CD4-positive, alpha-beta T cell treated with Interleukin-15 for 1 hour (primary cell): ENCODE measurements at places on chromosomes 12 and 14.
A peak's percentile ranks its signal among the peaks of the same experiment; 100 is the strongest.

GRCh38 chr12:77349689-77350370, 284.5 kb upstream of the E2F7 start:
- DNase-seq = no peak

DNA sequence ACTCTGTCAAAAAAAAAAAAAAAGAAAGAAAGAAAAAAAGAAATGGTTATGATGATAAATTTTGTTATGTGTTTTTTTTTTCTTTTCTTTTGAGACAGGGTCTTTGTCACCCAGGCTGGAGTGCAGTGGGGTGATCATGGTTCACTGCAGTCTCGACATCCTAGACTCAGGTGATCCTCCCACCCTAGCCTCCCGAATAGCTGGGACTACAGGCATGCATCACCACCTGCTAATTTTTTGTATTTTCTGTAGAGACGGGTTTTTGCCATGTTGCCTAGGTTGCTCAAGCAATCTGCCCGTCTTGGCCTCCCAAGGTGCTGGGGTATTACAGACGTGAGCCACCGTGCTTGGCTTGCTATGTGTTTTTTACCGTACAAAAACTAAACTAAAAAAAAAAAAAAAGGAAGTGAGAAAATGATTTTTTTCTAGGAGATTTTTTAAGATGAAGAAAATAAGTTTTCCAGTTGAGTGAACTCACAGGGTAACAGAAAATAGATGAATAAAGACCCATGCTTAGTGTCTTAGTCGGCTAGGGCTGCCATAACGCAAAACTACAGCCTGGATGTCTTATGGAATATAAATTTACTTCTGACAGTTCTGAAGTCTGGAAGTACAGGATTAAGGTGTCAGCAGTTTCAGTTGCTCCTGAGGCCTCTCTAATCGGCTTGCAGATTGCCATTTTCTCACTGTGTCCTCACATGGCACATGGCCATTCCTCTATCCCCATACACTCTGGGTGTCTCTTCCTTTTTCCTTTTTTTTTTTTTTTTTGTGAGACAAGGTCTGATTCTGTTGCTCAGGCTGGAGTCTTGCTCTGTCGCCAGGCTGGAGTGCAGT, 13.2 kb upstream of the APOF start:
- DNase-seq = peak; percentile 54

- no peak for DNase-seq
Measured at GRCh38 chr12:20486233-20486632, 117.9 kb downstream of the PDE3A start.

DNA sequence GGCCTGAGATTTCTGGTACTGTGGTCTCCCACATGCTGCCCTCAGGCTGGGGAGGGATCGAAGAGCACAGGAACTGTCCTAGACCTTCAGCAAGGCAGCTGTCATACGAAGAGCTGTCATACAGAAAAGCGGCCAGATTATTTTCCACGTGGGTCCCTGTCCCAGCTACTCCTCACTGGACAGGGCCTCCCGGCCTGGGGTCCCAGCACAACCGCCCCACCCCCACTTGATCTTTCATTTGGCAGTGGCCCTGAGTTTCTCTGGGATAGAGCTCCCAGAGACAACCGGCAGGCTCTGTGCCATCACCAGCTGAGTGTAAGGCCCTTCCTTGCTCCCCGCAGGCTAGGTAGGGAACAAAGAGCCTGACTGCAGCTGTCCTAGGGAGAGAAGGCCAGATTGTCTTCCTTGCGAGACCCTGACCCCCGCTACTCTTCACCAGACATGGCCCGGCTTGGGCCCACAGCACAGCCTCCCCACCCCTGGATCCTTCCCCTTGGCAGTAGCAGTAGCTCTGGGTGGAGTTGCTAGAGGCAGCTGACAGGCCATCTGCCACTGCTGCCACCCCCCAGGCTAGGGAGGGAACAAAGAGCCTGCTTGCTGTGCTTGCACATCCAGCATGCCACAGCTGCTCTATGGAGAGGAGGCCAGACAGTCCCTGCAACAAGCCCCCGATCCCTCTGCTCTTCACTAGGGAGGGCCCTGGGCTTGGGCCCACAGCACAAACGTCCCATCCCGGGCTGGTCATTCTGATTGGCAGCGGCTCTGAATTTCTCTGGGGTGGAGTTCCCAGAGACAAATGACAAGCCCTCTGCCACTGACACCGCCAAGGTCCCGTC, 3.1 kb upstream of the OR4N2 start:
- no peak for DNase-seq

DNA sequence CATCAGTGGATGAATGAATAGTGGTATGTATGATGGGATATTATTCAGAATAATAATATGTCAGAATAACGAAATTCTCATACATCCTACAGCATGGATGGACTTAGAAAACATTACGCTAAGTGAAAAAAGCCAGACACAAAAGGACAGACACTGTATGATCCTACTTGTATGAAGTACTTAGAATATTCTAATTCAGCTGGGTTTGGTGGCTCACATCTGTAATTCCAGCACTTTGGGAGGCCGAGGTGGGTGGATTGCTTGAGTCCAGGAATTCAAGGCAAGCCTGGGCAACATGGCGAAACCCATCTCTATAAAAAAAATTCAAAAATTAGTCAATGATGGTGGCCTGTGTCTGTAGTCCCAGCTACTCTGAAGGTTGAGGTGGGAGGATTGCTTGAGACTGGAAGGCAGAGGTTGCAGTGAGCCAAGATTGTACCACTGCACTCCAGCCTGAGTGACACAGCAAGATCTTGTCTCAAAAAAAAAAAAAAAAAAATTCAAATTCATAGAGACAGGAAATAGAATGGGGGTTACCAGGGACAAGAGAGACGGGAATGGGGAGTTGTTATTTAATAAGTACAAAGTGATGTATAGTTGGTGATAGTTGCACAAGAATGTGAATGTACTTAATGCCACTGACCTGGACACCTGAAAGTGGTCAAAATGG, 132.3 kb downstream of the CHST11 start:
- DNase-seq = no peak

DNA sequence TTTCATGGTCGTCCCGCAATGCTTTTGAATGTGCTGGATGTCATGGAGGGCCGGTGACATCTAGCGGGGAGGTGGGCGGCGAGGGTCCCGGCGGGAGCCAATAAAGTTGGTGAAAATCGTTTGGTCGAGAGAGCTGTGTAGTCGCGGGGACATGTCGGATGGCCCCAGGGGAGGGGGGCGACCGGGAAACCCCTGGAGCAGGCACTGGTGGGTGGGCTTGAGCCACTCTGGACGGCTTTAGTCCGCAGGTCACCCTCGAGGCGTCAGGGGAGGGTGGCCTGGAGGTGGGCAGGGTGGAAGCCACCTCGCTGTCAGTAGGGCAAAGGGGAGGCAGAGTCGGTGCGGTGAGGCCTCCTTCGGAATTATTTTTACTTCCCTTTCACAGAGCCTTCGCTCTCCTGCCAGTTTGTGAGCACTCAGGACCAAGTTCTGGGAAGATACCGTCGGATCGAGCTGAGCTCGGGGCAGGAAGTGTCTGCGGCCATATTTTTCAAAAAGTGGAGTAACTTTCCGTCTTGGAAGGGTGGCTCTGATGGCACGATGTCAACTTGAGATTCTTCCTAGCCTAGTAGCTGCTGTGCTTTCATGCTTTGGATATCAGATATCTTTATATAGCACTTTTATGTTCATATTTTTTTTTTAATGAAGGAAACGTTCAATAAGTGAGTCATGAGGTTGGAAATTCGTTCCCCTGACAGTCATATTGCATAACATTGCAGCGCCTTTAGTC, 28.2 kb downstream of the WBP11 start:
- DNase-seq = peak; percentile 22

- DNase-seq = no peak
Measured at GRCh38 chr12:123040106-123040505, 59.6 kb downstream of the ARL6IP4 start.

GRCh38 chr12:25121916-25122315, 73.0 kb downstream of the DNAI7 start:
- DNase-seq = no peak

DNA sequence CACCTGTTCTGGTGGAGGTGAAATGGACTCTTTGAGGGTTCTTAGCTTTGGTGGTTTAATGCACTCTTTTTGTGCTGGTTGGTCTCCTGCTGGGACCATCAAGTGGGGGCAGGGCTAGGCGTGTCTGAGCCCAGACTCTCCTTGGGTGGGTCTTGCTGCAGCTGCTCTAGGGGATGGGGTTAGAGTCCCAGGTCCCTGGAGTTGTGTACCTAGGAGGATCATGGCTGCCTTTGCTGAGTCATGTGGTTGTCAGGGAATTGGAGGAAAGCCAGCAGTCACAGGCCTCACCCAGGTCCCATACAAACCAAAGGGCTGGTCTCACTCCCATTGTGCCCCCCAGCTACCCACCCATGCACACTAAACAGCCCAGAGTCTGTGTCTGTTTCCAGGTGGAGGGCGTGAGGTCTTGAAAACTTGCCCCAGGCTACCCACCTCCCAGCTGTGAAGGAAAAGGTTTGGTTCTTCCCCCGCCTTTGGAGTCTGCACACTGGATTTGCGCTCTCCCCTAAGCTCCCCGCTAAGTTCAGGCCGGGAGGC, 387.7 kb downstream of the TMTC2 start:
- no peak for DNase-seq

- no peak for DNase-seq
Measured at GRCh38 chr12:43309959-43310358, 242.0 kb downstream of the ADAMTS20 start.

DNA sequence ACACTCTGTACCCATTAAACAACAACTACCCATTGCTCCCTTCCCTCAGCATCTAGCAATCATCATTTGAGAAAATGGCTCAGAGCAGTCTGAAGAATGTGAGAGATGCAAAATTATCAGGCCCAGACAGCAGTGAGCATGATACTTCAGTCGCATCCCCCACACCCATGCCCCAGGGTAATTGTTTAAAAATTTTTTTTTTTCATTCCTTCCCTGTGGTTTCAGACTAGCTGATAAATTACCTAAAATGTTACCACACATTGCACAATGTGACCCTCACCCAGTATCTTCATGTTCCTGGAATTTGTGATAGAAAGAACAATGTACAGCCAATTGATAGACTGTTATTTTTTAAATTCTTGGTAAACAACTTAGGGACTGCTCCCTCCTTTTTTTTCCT, 11.3 kb upstream of the USP15 start:
- DNase-seq = no peak

GRCh38 chr12:52338241-52338960, 17.2 kb upstream of the KRT83 start:
- no peak for DNase-seq

DNA sequence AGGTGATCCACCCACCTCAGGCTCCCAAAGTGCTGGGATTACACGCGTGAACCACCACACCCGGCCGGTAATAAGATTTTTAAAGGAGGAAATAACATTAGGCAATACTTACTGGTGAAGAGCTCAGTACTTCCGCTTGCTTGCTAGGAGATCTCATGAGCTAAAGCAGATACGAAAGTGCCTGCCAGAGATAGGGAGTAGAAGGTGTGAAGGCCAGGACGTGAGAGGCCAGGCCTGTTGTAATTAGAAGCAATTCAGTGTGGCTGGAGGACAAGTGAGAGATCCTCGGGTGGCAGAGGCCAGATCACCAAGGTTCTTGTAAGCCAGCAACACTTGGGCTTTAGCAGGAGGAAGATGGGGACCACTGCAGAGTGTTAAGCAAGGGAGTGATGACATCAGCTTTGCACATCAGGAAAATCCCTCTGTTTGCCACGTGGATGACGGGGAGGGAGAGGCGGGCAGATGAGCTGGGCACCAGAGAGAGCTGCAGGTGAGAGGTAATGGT, 7.6 kb downstream of the TECPR2 start:
- peak; percentile 42 for DNase-seq

GRCh38 chr12:29207120-29207519, 58.0 kb downstream of the FAR2 start:
- DNase-seq = no peak

- no peak for DNase-seq
Measured at GRCh38 chr12:27031531-27031930, 9.2 kb downstream of the MED21 start.

DNA sequence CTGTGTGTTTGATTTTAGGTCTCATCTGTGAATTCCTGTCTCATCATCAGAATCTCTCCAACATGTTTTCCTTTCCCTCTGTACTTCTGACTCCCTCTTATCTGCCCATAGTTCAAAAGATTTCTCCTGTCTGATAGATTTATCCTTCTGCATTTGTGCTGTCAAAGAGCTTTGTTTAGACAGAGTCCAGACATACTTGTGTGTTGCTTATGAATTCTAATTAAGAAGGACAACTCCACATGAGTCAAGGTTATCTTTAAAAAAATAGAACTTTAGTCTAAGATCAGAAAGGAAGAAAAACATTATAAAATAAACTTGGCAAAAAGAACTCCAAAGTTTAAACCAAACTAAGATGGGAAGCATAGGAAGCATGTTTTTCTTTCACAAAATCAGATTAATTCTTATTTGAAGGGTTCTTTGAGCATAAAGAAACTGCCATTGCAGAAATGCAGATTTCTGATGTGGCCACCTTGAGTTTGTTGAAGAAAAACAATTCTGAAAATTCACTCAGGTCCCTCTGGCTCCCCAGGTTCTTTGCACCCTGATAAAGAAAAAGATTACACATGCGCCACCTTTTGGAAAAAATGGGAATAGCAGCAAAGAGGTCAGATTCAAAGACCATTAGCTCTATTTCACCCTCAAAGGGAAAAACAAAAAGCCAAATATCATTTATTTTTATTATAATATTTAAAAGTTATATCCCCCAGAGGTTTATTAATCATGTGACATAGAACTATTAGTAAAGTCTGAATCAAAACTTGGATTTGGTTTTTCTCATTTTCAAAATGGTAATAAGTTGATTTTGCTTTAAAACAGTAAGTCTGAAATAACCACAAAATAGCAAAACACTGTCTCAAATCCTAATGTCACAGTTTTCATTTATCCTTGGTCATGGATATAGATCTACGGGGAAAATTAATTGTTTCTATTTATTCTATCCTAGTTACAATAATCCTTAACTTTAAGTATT, 143.7 kb upstream of the DCN start:
- no peak for DNase-seq

- no peak for DNase-seq
Measured at GRCh38 chr14:75866970-75867369, 114.8 kb downstream of the TGFB3 start.

- DNase-seq = no peak
Measured at GRCh38 chr12:92519284-92519683, 183.5 kb upstream of the PLEKHG7 start.

DNA sequence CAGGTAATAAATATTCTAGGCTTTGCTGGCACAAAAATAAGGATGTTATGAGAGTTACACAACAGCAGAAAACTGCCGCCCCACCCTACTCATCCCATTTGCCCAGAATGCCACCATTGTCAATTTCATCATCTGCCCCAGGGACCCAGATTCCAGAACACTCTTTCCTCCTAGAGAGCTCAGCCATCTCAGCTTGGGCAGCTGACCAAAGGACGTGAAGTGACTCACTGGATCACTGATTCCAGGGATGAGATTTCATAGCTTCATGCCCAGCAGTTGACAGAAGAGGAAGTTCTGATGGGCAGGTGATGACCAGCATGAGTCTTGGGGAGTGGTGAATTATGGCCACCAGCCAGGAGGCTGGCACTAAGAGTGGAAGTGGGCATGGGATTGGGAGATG, 450.3 kb downstream of the RMST start:
- no peak for DNase-seq

- no peak for DNase-seq
Measured at GRCh38 chr12:72330784-72331183, 58.6 kb downstream of the TRHDE start.

DNA sequence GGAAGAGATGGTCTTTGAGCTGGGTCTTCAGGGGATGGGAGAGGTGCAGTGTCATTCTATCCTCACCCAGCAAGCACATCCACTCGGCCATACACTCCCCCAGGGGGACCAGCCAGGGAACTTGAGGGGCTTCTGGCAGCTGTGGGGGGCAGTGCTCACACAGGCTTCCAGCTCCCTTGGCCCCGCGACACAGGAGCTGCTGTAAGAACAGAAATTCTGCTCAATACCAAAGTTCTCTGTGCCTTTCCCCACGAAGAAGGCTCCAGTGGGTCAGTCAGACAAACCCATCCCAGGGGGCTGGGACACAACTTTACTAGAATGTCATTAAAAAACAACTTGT, 289.1 kb upstream of the RTL1 start:
- DNase-seq = no peak
